ENCODE measurements at places on chromosomes 3 and 15. TPM values are rescaled to one million over a fixed set of nuclear protein-coding genes. Genes with fewer than 3 reads are reported as not detected.
A peak's percentile ranks its signal among the peaks of the same experiment; 100 is the strongest.

- no peak for DNase-seq
These were observed 49.4 kb downstream of the GRK7 start for GRCh38 chr3:141812586-141812985.

The ARPP21 gene
- total RNA-seq = not detected

GRCh38 chr3:178100908-178101307, 435.3 kb upstream of the KCNMB2 start:
- no peak for DNase-seq

The HAPLN3 gene
- total RNA-seq = 27.9 TPM

- no peak for DNase-seq
These were observed 300.1 kb downstream of the ROBO1 start for GRCh38 chr3:79467721-79468120.

DNA sequence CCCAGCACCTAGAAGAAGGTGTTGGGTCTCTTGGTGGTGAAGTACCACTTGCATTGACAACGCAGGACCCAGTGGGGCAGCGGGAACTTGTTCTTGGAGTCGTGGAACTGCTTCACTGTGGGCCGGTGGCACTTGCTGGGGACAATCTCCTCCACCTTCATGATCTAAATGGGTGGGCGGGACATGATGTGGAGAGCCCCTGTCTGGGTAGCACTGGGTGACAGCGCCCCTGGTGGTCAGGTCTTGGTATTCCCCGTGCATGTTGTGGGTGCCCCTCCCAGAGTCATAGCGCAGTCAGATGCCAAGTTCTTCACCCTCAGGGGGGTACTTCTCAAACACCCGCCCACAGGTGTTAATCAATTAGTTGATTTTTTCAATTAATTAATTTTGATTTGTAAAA, 60.2 kb downstream of the AGBL1 start:
- no peak for DNase-seq

- DNase-seq = no peak
These were observed 369.0 kb downstream of the ULK4 start for GRCh38 chr3:41592753-41593510.

DNA sequence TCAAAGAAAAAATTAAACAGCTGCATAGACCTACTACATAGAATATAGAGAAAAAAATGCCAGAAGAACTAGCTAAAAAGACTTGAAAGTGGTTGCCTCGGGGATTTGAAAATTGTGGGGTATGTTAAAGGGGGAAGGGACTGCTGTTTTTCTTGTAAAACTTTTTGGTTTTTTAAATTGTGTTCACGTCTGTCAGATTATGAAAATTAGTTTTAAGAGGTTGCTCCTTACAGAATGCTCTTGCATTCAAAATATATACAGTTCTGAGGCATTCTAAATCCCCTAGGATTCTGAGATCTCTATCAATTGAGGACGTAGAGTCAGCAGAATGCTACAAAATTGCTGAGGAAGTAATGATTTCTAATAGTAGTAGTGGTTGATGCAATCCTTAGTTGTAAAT, 28.6 kb downstream of the PIAS1 start:
- DNase-seq = no peak

DNA sequence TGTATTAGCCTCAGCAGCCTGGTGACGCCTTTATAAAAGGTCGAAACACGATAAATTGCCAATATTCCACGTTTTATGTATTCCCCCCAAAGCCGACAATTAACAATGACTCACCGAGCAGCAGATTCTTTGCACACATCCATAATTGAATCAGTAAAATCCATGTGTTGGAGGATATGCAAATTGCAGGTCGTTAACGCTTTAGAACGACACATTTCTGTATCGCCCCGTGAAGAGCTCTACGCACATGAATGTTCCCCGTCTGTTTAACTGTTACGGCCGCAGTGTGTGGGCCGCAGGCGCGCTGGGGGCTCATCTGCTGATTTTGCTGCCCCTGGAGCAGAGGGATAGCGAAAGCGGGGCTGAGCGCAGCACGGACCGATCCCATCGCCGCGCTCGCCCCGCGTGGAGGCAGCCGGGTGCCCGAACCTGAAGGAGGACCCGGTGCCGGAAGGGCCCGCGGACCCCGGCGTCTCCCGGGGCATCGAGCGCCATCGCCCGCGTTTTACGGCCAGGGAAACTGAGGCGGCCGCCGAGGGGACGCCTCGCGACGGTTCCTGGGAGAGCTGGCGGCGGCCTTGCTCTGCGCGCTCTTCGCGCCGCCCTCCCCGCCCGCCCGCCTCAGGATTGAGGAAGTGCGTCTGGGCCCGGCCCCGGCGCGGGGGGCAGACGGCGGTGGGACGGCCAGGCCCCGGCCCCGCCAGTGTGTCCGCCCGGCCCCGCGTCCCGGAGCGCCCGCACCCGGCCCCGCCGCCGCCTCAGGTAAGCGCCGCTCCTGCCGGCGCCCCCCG, at the start of gene LRRK1:
Gene LRRK1 (plus strand): TSS at position 668 of the 791 bp plus-strand sequence. CDS start 5,276 bp downstream, outside the sequence.
- DNase-seq = peak; percentile 88

The FAM81A gene
- total RNA-seq = 0.90 TPM

Data from posterior vena cava (tissue), 2 donors.